ELF-1 (cell line): ENCODE measurements at places on chromosomes 5 and 9.

DNA sequence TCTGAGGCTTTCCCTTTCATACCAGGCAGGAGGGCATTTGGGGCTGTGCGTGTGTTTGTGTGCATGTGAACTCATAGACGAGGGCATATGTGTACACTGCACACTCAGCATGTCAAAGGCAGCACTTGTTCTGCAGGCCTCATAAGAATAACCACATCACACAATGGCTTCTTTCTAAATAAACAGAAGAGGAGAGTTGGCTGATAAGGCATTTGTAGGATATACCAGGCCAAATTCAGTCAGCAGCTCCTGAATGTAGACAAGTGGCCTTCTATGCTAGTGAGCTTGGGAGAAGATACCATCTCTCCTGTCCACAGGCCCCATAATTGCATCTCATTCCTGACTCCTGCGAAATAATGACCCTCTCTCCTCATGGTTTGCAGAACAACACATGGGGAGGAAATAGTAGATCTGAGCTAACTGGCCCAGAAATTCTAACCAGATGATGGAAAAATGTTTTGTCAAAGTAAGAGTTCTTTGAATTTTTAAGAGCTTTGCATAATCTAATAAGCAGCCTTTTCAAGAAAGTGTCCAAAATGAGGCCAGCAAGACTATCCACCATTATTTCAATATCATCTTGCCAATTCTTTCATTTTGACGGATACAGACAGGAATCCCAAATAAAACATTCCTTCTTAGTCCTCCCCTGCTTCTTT, 60.5 kb upstream of the GAS1 start:
- no peak for DNase-seq

- DNase-seq, result no peak
Measured at GRCh38 chr5:73280386-73280785, 107.4 kb downstream of the TMEM174 start.

DNA sequence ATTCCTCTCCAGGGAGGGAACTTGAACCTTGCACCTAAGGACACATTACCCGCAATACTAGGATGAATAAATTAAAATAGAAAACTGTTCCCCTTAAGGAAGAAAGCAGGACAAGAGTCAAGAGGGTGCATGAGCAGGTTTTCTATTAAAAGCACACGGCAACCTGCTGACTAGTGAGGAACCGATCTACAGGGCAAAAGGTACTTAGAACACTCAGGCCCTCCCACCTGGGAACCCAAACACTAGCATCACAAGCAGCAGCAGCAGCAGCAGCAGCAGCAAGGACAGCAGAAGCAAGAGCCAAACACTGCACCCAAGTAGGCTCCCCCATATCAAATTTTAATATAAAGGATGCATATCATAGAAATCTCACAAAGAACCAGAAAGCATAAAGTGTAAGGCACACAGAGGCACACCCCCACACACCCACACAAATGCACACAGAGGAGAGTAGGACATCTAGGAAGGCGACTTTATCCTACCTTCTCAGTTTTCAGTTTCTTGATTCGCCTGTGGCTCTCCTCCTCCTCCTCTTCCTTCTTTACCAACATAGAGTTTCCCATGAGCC, 2.8 kb downstream of the ZNF608 start:
- no peak for DNase-seq

- DNase-seq, result no peak
Measured at GRCh38 chr5:103589357-103589756, 26.8 kb upstream of the NUDT12 start.

GRCh38 chr9:2727966-2728613, 10.8 kb downstream of the KCNV2 start:
- peak; percentile 59 for DNase-seq

DNA sequence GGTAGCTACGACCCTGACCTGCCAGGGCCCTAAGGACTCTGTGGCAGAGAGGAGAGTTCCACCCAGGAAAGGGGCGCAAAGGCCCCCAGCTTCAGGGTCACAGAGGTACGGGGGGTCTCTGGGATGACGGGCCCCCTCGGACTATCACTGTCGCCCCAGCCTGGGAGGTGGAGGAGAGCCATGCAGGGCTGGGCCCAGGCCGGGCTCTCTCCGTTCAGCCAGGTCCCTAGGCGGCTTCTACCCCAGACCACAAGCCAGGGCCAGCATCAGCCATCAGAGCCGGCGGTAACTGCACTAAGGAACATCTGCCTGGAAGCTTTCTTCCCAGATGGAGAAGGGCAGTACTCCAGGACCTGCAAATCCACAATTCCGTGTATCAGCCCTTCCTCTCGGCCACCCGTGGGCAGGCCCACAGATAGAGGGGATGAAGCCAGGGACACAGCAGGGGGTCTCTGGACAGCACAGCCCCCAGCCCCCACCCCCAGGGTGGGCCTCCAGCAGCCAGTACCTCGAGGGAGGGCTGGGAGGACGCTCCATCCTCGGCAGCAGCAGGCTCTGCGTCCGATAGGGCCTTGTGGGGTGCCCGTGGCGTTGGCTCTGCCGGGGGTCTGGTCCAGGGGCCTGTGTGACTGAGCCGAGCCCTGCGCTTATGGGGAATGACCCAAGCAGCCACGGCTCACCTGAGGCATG, 38.4 kb downstream of the NACC2 start:
- DNase-seq, result no peak

GRCh38 chr5:65037831-65038815, 269.4 kb downstream of the CWC27 start:
- peak; percentile 86 for DNase-seq

GRCh38 chr5:2904399-2904798, 152.9 kb upstream of the IRX2 start:
- no peak for DNase-seq

GRCh38 chr9:101758304-101758930, 20.0 kb upstream of the GRIN3A start:
- no peak for DNase-seq

GRCh38 chr9:101087426-101087825, 58.9 kb downstream of the PLPPR1 start:
- no peak for DNase-seq

DNA sequence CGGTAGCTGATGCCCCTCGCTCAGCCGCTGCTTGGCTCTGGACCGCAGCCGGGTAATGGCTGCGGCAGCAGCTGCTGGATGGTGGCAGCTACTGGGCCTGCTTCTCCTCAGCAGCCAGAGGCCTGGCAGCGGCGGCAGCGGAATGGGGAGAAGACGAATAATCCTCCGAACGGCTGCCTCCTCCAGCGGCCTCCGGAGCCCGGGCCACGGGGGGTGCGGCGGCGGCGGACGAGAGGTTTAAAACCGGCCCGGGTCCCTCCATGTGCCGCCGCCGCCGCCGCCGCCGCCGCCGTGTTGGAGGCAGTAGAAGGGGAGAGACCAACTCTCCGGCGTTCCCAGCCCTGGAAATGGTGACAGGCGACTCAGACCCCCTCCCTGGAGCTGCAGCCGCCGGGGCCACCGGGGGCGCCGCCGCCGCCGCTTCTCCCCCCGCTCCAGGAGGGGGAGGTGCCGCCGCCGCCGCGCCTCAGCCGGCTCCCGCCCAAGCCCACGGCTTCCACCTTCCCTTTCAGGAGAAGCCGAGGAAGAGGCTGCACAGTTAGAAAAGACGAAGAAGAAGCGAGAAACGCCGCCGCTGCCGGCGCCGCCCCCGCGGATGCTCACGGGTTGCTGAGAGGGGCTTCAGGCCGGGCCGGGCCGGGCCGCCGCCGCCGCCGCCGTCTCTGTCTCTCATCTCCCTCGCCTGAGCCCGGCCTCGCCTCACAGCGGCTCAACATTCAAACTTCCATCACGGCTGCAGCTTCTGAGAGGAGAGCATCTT, 118.4 kb upstream of the PRSS3 start:
- DNase-seq, result peak; percentile 80

- DNase-seq, result no peak
Measured at GRCh38 chr5:140145256-140145655, 19.5 kb downstream of the IGIP start.

DNA sequence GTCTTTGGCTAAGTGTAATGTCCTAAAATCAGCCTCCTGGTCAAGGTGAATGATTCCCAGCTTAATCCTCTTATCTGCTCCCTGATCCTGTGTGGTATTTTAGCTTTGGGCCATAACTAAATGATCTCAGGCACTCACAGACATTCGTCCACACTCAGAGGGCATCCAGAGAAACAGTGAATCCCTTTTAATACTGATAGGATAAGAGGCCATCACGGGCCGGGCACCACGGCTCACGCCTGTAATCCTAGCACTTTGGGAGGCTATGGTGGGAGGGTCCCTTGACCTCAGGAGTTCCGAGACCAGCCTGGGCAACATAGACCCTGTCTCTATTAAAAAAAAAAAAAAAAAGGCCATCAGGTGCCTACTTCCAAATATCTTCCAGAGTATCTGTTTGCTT, 6.3 kb downstream of the PDCL start:
- DNase-seq, result no peak

- no peak for DNase-seq
Measured at GRCh38 chr5:179340465-179340864, 4.8 kb downstream of the ADAMTS2 start.

GRCh38 chr9:4938496-4938895, 46.6 kb upstream of the JAK2 start:
- no peak for DNase-seq

GRCh38 chr9:111969061-111969460, 72.4 kb downstream of the UGCG start:
- DNase-seq, result no peak

GRCh38 chr5:77864997-77865396, 88.9 kb upstream of the TBCA start:
- no peak for DNase-seq
